ENCODE measurements at places on chromosomes 7 and 10.

DNA sequence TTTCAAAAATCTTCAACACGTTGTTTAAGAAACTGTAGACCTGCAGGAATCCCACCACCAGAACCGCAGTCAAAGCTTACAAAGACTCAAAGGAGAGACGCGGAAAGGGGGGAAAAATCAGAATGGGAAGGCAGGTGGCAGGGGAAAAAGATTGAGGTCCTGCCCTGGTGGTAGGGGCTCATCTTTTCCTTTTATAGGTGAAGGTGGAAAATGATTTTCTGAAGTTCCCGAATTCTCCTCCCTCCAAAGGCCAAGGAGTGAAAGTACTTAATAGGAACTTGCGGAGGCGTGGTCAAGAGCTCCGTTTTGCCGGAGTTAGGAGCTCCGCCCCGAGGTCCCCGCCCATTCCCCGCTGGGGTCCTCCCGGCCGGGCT is 724 bp downstream of the BBIP1 start:
- peak; percentile 89 for DNase-seq

DNA sequence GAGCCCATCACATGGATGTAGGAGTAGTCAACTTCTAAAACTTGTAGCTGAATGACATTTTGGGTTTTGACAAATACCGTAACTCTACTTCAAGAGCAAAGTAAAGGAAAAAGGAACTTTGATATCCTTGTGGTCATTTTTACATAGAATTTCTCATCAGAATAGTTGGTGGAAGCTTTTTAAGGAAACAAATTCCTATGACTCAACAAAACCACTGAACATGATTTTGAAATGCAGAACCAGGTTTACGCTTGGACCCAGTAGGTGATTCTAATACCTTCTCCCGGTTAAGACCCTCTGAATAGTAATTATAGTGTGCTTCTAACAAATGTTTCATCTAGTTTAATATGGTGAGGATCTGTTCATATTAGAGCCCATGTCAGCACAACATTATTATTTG is 307.8 kb downstream of the GPR37 start:
- DNase-seq: no peak

- no peak for DNase-seq
Observed at GRCh38 chr10:84196941-84197340, 2.6 kb downstream of the CDHR1 start.

DNA sequence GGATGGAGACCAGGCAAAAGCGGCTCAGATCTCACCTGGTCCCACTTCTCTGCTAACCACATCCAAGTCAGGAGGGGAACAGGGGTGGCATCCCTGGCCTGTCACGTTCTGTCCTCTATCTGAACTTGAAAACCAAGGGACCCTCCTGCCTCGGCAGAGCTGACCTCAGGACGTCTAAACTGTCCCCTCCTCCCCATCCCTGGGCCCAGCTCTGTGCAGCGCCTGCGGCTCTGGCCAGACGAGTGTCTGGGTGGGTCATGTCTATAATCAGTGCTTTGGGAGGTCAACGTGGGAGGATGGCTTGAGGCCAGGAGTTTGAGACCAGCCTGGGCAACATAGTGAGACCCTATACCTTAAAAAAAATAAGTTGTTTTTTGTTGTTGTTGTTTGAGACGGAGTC is 70.0 kb upstream of the ZNF479 start:
- DNase-seq: no peak

DNA sequence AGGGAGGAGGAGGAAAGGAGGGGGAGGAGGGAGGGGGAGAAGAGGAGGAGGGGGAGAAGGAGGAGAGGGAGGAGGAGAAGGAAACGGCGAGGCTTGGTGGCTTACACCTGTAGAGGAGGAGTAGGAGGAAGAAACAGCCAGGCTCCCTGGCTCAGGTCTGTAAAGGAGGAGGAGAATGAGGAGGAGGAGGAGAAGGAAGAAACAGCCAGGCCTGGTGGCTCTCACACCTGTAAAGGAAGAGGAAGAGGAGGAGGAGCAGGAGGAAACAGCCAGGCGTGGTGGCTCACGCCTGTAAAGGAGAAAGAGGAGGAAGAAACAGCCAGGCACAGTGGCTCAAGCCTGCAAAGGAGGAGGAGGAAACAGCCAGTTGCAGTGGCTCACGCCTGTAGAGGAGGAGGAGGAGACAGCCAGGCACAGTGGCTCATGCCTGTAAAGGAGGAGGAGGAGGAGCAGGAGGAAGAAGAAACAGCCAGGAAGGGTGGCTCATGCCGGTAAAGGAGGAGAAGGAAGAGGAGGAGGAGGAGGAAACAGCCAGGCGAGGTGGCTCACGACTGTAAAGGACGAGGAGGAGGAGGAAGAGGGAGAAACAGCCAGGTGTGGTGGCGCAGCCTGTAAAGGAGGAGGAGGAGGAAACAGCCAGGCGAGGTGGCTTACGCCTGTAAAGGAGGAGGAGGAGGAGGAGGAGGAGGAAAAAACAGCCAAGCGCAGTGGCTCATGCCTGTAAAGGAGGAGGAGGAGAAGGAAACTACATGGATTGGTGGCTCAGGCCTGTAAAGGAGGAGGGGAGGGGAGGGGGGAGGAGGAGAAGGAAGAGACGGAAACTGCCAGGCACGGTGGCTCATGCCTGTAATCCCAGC is 14.9 kb upstream of the CRCP start:
- peak; percentile 45 for DNase-seq

DNA sequence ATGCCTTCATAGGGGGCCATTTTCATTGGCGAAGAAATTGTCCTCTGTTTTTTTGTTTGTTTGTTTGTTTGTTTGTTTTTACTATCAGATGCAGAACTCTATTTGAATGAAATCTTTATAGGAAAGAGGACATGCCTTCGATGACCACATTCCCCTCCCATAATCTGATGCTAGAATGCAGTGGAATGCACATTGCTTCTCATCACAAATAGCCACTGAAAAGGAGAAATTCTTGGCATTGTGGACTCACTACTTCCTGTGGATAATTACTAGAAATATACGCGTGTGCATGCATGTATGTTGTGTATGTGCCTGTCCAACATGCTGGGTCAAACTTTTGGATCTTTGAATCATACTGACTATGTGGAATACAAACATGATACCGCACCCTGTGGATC is 70.5 kb upstream of the SFMBT2 start:
- DNase-seq: no peak

- DNase-seq: no peak
Observed at GRCh38 chr10:114340816-114341215, 63.5 kb downstream of the AFAP1L2 start.

- DNase-seq: peak; percentile 64
Observed at GRCh38 chr7:1537535-1538412, 7.3 kb downstream of the MAFK start.

DNA sequence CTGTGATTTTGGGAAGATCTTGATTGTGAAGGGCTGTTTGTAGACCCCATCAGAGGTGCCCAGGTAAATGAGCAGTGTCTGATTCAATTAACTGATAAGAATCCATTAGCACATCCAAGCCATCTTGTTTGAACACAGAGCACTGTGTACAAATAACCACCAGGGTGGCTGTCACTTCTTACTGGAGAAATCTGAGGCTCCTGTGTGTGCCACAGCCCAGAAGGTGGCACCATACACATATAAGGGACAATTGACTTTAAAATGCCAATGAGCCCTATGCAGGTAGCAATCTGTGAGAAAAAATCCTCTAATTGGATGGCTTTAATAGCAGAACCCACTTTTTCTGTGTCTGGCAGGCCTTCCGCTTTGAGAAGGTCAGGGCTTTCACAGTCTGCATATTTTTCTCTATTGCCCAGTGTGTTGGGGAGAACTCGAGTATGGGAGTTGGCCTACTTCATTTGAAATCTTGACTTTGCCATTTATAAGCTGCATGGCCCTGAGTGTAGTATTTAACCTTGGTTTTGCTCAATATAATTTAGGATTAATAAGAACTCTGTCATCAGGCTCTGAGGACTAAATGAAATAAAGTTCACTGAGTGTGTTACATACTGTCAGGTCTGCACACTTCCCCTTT is 517.4 kb downstream of the CCSER2 start:
- DNase-seq: peak; percentile 26

DNA sequence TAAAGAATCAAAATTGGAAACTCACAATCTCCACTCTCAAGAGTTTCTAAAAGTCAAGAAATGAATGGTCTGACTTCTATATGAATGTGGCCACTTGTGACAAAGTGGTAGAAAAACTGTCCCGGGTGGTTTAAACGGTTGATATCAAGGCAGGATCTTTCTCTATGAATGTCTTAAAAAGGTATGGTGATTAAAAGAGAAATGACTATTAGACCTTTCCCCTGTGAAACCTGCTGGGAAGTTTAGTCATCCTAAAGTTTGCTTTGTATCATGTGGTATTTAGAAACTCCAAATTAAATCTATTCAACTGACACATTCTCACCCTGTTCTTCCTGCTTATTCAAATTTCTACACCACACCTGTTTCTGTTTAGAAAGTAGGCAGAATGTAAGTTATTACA is 492.5 kb downstream of the XPNPEP1 start:
- DNase-seq: no peak

DNA sequence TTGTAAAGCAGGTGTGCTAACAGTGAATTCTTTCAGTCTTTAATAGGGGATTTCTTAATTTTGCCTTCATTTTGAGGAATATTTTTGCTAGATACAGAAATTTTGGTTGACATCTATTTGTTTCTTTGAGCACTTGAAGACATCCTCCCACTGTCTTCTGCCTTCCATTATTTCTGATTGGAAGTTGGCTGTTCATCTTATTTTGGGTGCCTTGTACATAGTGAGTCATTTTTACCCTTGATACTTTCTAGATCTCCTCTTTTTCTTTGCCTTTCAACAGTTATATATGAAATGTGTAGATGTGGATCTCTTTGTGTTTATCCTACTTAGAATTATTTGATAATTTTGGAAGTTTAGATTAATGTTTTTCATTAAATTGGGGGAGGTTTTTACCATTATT is 631.0 kb downstream of the AUTS2 start:
- DNase-seq: no peak

DNA sequence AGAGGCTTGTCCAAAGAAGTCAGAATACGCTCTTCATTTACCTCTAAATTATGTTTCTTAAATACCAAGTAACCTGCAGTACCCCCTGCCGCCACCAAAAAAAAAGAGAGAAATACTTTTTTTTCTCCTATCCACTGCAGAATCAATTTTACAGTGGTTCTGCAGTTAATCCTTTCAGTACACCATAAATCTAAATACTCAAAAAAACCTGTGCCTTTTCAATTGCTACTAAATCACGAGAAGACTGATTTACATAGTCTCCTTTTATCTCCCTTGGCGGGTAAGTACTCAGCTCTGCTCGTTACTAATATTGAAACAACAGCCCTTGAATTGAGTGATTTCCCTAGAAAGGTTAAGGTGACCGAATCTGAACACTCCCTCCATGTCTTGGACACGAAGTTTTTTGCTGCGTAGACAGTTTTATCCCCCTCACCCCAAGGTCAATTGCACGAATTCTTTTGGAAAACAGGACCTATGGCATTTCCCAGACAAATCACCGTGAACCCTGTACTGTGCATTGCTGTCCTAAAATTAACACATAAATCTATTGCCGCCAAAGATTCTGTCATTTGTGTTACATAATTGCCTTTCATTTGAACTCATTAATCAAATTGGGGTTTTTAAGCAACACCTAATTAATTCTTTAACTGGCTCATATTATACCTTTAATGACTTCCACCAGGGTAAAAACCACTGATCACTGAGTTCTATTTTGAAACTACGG is 512 bp upstream of the VIM start:
- no peak for DNase-seq

GRCh38 chr7:132641238-132641637 is 65.0 kb upstream of the PLXNA4 start:
- no peak for DNase-seq

DNA sequence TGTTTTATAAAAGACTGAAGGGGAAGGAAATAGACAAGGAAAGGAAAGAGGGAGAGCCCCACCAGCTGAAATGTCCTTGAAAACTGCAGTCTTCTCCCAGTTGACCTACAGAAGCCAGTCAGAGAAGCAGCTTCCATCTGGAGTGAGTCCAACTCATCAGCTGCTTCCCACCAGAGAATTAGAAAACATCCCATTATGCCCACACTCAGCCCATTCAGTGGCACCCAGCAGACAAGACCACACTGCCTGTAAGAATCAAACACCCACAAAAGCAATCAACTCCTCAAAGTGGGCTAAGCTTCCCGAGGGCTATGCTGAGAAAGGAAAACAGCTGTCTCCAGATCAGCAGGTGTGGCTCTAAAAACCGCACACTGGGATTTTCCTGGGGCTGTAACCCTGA is 29.6 kb upstream of the TMEM213 start:
- no peak for DNase-seq

DNA sequence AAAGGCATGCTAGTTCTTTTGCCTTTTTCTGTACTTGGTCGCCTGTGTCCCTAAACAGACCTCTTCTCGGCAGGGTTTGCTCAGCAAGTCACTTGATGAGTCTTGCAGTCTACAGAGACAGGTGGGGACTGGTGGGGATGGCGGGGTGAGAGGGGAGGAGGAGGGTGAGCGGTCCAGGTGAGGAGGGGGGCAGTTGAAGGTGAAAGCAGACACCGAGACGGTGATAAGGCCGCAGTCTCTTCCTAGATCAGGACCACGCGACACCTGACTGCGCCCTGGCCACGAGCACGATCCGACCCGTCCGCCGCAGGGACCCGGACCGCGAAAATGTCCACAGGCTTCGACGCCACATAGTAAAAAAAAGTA is 566 bp downstream of the ASNS start:
- peak; percentile 9 for DNase-seq

DNA sequence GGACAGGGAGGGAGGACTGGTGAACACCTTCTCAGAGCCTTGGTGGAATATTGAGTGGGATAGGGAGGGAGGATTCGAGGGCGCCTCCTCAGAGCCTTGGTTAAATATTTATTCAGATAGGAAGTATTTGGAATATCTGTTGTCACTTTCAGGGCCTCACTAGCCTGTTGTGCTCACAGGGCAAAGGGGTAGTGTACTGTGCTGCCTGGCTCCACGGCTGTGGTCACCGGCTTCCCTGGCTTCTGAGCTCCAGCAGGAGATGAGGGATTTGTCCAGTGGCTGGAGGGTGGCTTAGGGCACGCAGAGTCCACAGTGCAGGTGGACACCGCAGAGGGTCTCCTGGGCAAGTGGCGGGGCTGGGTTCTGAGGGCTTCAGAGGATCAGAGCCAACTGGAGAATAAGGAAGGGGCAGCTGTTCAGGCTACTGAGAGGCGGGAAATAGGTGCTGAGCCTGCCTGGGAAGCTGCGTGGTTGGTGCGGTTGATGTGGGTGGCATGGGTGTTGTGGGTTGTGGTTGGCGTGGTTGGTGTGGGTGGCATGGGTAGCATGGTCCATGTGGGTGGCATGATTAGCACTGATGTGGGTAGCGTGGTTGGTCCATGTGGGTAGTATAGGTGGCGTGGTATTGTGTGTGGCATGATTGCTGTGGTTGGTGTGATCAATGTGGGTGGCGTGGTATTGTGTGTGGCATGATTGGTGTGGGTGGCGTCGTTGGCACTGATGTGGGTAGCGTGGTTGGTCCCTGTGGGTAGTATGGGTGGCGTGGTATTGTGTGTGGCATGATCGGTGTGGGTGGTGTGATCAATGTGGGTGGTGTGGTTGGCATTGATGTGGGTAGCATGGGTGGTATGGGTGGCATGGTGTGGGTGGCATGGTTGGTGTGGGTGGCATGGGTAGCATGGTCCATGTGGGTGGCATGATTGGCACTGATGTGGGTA is 16.7 kb downstream of the INPP5A start:
- DNase-seq: no peak

All from putamen (tissue), 1 donor.